Hair follicle dermal papilla cell (primary cell): ENCODE measurements at places on chromosomes 1 and 21. TPM values are rescaled to one million over a fixed set of nuclear protein-coding genes. Genes with fewer than 3 reads are reported as not detected.

REN gene
- total RNA-seq, result not detected in 2 replicates

PROK1 gene
- total RNA-seq, result 0.12 TPM in 1 of 2 replicates, not detected in the other

C1orf21 gene
- 15.1 and 17.5 TPM in 2 replicates for total RNA-seq

GOLT1A gene
- total RNA-seq, result not detected in 2 replicates

DNM3 gene
- total RNA-seq, result 9.7 and 11.0 TPM in 2 replicates

BARHL2 gene
- total RNA-seq, result not detected in 2 replicates

CFHR2 gene
- total RNA-seq, result not detected in 2 replicates

PGLYRP3 gene
- not detected in 2 replicates for total RNA-seq

ADAMTS5 gene
- 49.8 and 51.8 TPM in 2 replicates for total RNA-seq

EVI5 gene
- 28.7 and 43.5 TPM in 2 replicates for total RNA-seq

CDC42BPA gene
- total RNA-seq, result 69.5 and 83.6 TPM in 2 replicates

SAMSN1 gene
- total RNA-seq, result not detected in 2 replicates

AMY1C gene
- not detected in 2 replicates for total RNA-seq

PCBP3 gene
- total RNA-seq, result 8.1 and 16.7 TPM in 2 replicates

MLLT11 gene
- total RNA-seq, result 2.3 and 2.8 TPM in 2 replicates

IL12RB2 gene
- total RNA-seq, result not detected in 2 replicates

NFASC gene
- total RNA-seq, result 50.8 and 61.9 TPM in 2 replicates

FAM167B gene
- total RNA-seq, result 2.4 and 2.7 TPM in 2 replicates

OR2T3 gene
- not detected in 2 replicates for total RNA-seq

EPHA10 gene
- not detected in 2 replicates for total RNA-seq

PDIK1L gene
- total RNA-seq, result 4.1 and 6.5 TPM in 2 replicates

CALML6 gene
- total RNA-seq, result 0.16 and 1.2 TPM in 2 replicates

AIM2 gene
- total RNA-seq, result not detected in 2 replicates

TRPM2 gene
- under 0.01 TPM in 1 of 2 replicates, not detected in the other for total RNA-seq

TFF3 gene
- not detected in 2 replicates for total RNA-seq

DPYD gene
- total RNA-seq, result 128 and 151 TPM in 2 replicates

CLCA4 gene
- not detected in 2 replicates for total RNA-seq
